Lung (tissue), 17 donors: ENCODE measurements at places on chromosomes 1 and 21.

GRCh38 chr21:45336870-45337269 lies 49.2 kb upstream of the POFUT2 start:
- peak; percentile 32 for DNase-seq

DNA sequence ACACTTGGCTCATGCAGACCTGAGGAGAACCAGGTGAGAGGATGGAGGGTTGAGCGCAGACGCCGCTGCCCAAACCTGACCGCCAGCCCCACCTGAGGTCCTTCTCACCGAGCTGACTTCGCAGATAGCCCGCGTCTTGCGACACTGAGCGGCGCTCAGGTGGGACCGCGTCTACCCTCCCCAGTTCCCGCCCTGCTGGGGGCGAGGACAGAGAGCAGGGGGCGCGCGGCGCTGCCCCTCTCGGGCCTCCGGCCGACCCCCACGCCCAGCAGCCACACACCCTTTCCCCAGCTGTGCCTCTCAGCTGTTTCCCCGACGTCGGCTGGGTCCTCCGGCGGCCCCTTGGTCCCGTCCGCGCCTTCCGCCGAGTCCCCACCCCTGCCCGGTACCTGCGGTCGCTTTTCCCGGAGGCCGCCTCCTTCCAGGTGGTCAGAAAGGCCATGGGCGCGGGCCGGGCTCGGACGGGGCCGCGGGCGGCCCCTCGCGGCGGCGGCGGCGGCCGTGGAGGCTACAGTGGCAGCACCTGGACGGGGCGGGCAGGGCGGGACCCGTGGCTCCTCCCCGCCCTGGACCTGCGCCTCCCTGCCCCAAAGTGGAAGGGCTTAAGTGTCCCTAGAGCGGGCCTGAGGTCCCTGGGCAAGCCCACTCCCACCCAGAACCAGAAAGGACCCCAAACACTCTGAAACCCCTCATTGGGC lies 14.4 kb upstream of the TTC39A start:
- no peak for DNase-seq

GRCh38 chr1:56576880-56577405 lies 2.4 kb downstream of the PLPP3 start:
- peak; percentile 24 for DNase-seq

GRCh38 chr1:24289937-24290595 lies 29.1 kb upstream of the GRHL3 start:
- peak; percentile 74 for DNase-seq

GRCh38 chr1:1598720-1599029 lies 1.3 kb downstream of the FNDC10 start:
- DNase-seq, result no peak

GRCh38 chr1:55426156-55426555 lies 211.0 kb upstream of the USP24 start:
- no peak for DNase-seq

DNA sequence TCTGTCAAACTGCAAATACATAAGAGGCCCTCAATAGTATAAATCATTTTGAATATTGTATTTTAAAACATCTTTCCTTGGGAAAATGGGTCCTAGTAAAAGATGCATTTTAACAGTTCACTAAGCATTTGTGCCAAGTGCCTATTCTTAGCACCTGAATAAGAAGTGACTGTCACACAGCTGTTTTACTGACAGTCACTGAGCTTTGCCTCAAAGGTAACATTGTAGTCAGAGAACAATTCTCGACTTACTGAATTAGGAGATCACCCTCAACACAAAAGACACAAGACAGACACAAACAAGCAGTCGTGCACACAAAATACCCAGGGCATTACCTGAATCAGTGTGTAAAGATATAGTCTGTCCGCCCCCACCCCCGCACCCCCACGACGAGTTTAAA lies 408 bp downstream of the ESRRG start:
- no peak for DNase-seq

- DNase-seq, result peak; percentile 3
These were observed 521 bp upstream of the ZBED6 start for GRCh38 chr1:203794764-203795440.

GRCh38 chr1:223421676-223422075 lies 28.5 kb downstream of the CCDC185 start:
- peak; percentile 18 for DNase-seq

- no peak for DNase-seq
These were observed 14.3 kb upstream of the EDN2 start for GRCh38 chr1:41498804-41499203.

- no peak for DNase-seq
These were observed 81.2 kb downstream of the PCSK9 start for GRCh38 chr1:55120538-55120937.

GRCh38 chr1:7363450-7363849 lies 407.6 kb upstream of the VAMP3 start:
- DNase-seq, result no peak

- DNase-seq, result no peak
These were observed 196.0 kb downstream of the URB2 start for GRCh38 chr1:229822026-229822425.

DNA sequence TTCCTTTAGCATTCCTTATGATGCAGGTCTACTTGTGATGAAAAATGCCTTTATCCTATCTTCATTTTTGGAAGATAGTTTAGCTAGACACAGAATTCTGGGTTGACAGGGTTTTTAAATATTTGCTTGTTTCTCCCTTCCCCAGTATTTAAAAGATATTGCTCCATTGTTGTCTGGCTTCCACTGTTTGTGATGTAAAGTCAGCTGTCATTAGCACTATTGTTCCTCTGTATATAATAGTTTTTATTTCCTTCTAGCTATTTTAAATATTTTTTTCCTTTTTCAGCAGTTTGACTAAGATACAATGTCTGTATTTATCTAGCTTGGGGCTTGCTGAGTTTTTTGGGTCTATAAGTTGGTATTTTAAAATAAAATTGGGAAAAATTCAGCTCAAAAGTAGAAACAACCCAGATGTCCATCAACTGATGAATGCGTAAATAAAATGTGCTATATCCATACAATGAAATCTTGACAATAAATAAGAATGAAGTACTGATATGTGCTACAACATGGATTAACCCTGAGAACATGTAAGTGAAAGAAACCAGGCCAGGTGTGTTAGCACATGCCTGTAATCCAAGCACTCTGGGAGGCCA lies 11.2 kb downstream of the IFT25 start:
- DNase-seq, result no peak

GRCh38 chr1:92273039-92273438 lies 25.7 kb downstream of the GLMN start:
- DNase-seq, result no peak

DNA sequence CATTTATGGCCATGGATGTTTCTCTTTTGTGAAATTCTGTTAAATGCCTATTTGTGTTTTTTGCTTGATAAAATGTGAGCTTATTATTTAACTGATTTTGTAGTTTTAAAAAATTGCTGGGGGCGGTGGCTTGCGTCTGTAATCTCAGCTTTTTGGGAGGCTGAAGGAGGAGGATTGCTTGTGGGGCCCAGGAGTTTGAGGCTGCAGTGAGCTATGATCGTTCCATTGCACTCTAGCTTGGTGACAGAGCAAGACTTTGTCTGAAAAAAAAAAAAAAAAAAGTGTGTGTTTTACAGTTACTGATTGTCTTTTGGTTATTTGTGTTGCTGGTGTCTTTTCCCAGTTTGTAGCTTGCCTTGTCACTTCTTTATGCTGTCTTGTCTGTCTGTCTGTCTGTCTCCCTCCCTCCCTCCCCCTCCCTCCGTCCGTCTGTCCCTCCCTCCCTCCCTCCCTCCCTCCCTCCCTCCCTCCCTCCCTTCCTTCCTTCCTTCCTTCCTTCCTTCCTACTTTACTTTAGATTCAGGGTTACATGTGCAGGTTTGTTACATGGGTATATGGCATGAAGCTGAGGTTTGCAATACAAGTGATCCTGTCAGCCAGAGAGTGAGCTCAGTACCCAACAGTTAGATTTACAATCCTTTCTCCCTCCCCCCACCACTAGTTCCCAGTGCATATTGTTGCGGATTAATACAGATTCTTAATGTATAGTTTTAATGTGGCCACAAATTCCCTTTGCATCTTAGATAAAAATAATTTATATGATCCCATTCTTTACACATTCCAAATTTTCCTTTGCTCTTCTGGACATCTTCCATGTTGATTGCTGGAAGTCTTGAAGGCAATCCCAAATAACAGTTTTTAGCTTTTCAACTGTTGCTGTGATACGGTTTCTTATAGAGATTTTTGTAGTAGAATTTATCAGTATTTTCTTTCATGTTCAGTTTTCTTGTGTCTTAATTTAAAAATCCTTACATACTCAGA lies 25.1 kb downstream of the PTBP2 start:
- peak; percentile 31 for DNase-seq

DNA sequence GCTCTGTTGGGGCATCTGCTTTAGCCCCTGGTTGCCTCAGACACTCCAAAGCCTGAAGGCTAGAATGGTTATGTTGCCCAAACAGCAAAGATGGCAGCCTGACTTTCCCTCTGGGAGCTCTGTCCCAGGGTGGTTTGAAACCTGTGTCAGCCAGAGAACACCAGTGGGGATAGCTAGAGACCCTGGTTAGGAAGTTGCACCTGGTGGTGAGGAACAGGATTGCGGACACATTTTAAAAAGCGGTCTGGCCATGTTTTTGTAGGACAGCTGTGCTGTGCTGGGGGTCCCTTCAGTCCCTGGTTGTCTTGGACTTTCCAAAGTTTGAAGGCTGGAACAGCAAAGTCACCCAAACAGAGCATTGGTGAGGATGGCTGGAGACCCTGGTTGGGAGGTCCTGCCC lies 87.8 kb downstream of the DNM3 start:
- DNase-seq, result no peak

GRCh38 chr1:241156231-241156965 lies 200.6 kb downstream of the RGS7 start:
- no peak for DNase-seq

DNA sequence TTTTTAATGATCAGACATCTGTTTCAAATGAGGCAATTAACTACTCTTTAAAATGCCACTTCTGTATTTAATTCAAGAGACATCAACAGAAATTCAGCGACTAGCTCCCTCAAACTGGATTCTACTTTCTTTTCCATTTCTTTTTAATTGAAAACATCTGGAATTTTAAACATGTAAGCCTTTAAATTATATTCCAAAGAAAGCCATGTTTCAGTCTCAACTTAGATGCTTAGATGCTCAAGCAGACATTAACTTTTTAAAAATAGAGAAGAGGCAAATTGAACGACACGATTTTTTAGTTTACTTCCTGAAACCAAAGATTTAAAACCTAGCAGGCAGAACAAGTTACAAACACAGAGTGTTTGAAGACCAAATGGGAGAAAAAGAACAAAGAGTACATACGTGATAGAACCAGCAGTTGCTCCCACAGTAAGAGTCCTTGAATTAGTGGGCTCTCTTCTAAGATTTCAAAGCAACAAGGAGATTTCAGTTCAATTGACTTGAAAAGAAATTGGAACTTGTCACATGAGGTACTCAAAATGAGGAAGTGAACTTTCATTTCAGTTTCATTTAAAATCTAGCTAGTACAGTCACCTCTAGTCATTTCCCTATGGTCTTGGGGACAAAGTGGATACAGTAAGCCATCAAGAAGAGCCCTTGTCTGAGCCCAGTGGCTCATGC lies at the start of gene CTSS:
Gene CTSS, minus strand, starts transcription at position 483 of the 681 bp plus-strand sequence. CDS start 1,015 bp downstream, outside the sequence.
- no peak for DNase-seq

GRCh38 chr1:67342076-67342890 lies 34.6 kb downstream of the IL12RB2 start:
- no peak for DNase-seq

DNA sequence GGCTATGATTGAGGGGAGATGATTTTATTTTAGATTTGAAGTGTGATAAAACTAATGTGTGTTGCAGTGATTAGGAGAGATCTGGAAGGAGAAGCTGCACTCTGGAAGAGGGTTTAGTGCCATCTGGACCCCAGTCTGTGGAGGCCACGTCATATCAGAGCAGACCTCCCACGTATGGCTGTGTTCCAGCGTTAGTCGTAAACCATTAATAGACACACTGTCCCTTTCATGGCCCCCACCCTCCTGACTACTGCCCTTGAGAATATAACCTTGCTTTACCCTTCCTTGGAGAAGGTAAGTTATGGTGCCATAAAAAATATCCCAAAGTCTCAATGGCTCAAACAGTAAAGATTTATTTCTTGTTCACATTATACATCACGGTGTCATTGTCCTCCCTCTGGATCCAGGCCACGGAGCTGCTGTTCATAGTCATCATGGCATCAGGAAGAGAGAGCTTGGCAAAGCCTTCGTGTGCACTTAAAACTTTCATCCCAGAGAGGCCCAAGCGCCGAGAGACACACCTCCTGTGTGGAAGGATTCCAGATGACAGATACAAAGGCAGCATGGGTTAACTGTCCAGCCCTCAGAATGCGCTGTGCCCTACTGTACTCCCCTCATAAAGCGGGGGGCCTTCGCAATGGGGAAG lies 33.2 kb downstream of the RHOU start:
- DNase-seq, result no peak

DNA sequence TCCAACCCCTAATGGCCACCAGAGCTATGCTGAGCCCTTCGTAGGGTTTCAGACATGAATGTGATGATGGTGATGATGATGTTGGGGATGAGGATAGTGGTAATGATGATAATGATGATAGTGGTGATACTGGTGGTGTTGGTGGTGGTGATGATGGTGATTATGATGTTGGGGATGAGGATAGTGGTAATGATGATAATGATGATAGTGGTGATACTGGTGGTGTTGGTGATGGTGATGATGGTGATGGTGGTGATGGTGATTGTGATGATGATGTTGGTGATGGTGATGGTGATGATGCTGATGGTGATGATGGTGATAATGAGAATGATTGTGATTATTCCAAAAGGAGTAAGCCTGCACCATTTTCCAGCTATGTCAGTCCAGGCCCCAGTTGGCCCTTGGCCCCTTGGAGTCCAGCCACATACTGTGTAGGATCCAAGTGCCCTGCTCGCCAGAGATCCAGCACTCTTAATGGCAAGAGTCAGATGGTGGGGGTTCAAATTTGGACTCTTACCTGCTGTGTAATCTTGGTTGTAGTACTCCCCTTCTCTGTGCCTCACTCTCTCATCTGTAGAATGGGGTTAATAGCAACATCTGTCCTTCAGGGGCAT lies 28.3 kb downstream of the AJAP1 start:
- no peak for DNase-seq

- no peak for DNase-seq
These were observed 17.6 kb downstream of the TRAF5 start for GRCh38 chr1:211344152-211344618.
